ENCODE measurements at places on chromosomes 5 and 9.

- DNase-seq, result no peak
Observed at GRCh38 chr5:74098941-74099340, 472.9 kb downstream of the ARHGEF28 start.

DNA sequence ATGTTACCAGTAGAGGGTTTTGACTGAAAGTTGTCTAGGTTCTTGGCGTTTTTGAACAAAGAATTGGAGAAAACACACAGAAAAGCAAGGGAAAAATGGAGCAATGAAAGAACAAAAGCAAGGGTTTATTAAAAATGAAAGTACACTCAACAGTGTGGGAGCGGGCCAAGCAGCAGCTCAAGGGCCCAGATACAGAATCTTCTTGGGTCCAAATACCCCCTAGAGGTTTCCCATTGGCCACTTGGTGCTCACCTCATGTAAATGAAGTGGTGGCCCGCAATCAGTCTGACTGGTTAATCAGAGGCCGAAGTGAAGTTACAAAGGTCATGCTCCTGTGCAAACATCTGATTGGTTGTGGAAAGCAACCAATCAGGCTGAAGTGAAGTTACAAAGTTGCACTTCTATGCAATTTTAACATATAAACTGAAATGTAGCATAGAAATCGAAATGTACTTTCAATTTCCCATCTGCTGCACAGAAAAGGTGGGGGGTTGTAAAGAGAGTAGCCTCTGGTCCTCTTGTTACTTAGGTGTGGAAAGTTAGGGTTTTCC lies 1.9 kb upstream of the GM2A start:
- no peak for DNase-seq

GRCh38 chr9:111900858-111901612 lies 4.4 kb downstream of the UGCG start:
- DNase-seq, result no peak

GRCh38 chr9:4116071-4116581 lies 183.7 kb downstream of the GLIS3 start:
- DNase-seq, result no peak

- no peak for DNase-seq
Observed at GRCh38 chr9:108761655-108762347, 94.0 kb downstream of the ACTL7B start.

DNA sequence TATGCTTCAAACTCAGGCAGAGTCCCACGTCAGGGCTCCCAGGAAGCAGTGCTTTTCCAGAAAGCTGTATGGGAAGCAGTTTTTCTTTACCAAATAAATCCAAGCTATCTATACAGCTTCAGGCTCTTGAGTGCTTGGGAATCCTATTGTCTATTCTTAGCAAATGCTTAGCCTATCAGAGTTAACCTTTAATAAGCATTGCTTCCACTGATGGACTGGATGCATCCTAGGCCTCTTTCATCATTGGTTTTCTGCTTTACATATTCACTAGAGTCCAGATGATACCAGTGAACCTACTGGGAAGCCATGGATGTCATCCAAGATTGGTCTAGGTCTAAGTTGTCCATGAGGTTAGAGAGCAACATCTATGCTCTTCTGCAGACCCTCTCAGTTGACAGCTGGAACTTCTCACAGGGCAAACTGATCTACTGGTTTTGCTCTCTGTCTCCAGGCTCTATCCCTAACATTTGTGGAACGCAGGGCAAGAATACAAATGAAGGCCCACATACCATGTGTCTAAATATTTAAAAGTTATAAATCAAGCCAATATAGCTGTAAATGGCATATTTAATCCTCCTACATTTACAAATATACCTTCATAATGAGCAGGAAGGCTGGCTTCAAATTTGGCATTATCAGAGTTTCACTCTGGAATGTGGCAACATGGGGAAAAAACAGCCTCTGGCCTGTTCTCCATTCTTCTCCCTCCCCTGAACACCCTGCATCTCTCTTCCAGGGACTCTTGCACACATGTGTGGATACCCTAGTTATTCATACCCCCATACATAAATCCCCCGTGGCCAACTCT lies 49.8 kb upstream of the PLPP1 start:
- no peak for DNase-seq

GRCh38 chr5:59535561-59535960 lies 358.0 kb downstream of the PDE4D start:
- DNase-seq, result no peak

Data from naive thymus-derived CD8-positive, alpha-beta T cell (primary cell).